EH (cell line): ENCODE measurements at places on chromosomes 2 and 18.
A peak's percentile ranks its signal among the peaks of the same experiment; 100 is the strongest.

DNA sequence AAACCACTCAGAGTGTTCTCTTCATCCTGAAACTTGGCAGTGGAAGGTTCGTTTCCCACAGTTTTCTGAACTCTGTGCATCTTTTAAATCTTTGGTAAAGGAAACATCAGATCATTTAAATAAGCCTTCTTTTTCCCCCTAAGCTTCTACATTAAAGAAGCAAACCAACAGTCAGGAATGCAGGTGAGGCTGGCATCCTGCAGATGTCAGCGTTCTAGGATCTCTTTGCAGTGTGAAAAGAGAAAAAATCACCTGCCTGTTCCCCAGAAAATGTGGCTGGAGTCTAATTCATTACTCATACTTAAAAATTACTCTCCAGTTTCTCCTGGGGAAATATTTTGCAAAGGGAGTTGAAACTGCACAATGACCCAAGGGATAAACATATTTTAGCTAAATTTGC lies 64.5 kb upstream of the ZCCHC2 start:
- DNase-seq, result no peak

- DNase-seq, result no peak
These were observed 100.8 kb downstream of the NOL10 start for GRCh38 chr2:10588931-10589330.

DNA sequence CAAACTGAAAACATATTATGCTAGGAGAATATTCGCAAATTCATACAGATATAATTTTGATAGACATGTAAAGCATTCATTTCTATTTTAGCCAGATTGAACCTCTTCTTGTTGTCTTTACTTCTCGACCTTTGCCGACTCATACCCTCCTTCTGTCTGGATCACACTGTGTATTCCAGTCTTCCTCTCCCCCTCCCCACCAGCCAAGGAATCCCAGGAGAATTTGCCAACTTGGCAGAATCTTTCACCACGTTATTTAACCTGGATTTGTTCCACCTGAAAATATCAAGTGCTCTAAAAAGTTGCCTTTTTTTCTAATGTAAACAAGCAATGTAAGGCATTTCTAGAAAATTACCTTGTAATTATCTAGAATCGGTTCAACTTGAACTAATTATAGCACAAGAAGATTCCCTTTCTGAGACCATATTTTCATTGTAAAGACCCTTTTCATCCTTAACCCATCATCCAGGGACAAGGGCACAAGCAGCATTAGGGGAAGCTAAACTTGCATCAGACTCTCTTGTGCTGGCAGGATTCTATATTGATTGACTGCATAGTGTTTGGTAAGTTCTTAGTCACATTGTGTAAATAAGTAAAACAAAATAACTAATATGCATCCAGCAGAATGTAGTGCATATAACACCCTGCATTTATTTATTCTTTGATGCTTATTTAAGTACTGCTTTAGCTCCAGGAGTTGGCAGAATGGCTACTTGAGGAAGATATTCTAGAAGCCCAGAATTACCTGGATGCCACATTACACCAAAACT lies 1328.7 kb upstream of the NXPH2 start:
- no peak for DNase-seq

DNA sequence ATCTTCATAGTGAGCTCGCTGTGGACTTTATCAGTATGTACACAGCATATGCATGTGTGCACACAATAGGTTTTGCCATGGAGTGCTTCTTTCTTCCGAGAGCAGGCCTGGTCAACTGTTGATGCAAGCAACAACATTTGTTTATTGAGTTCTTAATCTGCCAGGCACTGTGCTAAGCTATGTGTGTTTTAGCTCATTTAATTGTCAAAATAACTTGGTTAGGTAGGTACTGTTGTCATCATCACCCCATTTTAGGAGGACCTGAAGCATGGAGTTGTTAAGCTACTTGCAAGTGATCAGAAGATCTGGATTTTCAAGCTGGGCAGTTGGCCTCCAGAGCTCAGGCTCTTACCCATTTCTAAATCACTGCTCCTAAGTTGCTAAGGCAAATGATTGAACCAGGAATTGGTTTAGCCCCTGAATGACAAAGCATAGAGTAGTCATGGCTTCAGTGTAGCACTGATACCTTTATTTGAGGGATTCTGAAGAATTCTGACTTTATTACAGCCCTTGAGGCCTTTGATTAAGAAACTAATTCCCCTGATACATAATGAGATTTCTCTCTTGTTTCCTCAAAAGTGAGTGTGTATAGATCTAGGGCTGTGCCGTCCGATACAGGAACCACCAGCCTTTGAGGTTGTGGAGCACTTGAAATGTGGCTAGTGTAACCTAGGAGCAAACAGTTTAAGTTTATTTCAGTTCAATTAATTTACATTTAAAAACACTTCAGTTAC lies 132.9 kb downstream of the FMNL2 start:
- no peak for DNase-seq

DNA sequence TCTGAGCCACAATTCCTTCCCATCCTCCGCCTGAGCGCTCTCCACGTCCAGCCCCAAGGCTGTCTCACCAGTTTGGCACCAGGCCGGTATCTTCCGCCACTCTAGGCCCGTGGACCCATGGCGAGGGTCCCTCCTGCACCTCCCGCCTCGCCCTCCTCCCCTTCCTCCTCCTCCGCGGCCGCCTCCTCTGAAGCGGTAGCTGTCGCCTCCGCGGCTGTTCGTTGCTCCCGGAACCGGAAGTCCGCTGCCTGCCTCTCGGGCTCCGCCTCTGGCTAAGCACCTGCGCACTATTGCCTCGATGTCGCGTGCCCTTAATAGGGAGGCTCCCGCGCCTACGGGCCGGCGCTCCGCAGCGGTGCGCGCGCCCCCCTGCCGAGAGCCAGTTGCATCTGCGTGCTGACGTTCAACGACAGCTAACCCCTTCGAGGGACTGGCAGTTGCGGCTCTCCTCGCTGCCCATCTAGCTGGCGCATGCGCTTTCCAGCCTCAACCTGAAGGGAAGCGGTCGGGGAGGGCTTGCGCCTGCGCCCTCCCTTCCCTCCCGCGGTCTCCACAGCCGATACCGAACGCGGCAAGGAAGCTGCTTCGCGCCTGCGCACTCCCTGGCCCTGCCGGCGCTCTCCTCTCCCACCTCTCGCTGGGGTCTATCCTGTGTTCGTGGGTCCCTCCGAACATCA lies at the start of gene MBD1:
MBD1 (minus strand) TSS at position 229 of the 677 bp plus-strand sequence. CDS start 1,531 bp downstream, outside the sequence.
- peak; percentile 99 for DNase-seq

GRCh38 chr2:101619191-101619591 lies 78.3 kb upstream of the MAP4K4 start:
- no peak for DNase-seq

- DNase-seq, result peak; percentile 29
These were observed 63.3 kb downstream of the LIPG start for GRCh38 chr18:49625021-49625691.

DNA sequence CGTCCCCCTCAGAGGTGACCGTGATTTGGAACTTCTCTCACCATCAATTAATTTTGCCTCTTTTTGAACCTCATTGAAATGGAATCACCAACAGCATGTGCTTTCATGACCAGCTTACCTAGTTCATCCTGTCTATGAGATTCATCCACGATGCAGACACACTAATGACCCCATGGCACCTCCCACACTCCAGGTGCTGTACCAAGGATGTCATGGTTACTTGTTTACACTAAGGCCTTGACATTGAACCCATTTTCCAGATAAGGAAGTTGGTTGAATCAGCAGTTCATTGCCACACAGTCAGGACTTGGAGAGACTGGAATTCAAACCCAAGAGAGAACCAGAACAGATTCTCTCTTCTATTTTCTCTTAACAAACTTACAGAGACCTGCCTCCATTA lies 139.0 kb downstream of the ZFP36L2 start:
- DNase-seq, result no peak

GRCh38 chr2:123495241-123495640 lies 529.8 kb upstream of the CNTNAP5 start:
- DNase-seq, result no peak

GRCh38 chr2:25201265-25201664 lies 32.9 kb upstream of the POMC start:
- DNase-seq, result no peak

GRCh38 chr18:33440060-33441043 lies at the start of gene CCDC178:
TSS of gene CCDC178 (minus strand) at chr18:33440721. CDS start at chr18:33412088, 28,633 bp downstream.
- no peak for DNase-seq

DNA sequence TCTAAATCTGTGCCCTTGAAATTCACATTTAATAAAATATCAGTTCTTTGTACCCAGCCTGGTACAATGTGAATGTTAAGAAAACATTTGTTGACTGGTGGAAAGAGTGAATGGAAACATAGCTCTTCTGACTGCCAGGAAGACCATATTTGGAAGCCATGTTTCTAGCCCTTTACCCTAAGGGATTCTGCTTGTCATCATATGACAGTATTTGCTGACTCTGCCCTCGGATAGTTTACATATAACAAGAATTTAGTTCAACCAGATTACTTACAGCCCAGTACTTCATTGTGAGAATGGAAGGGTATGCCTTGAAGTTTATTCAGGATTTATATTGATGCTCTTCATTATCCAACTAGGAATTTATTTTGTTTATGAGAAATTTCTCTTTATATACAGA lies 13.8 kb upstream of the KCNS3 start:
- no peak for DNase-seq

DNA sequence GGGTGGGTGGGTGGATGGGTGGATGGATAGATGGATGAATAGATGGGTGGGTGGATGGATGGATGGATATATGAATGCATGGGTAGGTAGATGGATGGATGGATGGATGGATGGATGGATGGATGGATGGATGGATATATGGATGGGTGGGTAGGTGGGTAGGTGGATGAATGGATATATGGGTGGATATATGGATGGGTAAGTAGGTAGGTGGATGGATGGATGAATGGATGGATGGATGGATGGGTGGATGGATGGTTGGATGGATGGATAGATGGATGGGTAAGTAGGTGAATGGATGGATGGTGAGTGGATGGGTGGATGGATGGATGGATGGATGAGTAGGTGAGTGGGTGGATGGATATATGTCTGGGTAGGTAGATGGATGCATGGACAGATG lies 36.1 kb downstream of the MCFD2 start:
- no peak for DNase-seq

- no peak for DNase-seq
These were observed 841.6 kb upstream of the SLC39A10 start for GRCh38 chr2:194815475-194815874.

- no peak for DNase-seq
These were observed 559 bp downstream of the IMMT start for GRCh38 chr2:86194751-86195054.

GRCh38 chr2:211035548-211036185 lies 479.3 kb downstream of the CPS1 start:
- no peak for DNase-seq

DNA sequence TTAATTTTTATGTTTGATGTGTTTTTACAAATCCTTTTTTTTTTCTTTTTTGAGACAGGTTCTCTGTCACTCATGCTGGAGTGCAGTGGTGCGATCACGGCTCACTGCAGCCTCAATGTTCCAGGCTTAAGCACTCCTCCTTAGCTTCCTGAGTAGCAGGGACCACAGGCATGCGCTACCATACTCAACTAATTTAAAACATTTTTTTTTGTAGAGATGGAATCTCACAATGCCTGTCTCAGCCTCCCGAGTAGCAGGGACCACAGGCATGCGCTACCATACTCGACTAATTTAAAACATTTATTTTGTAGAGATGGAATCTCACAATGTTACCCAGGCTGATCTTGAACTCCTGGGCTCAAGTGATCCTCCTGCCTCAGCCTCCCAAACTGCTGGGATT lies 3.2 kb downstream of the NOTO start:
- DNase-seq, result peak; percentile 79

- DNase-seq, result peak; percentile 16
These were observed 331.1 kb downstream of the PLCL1 start for GRCh38 chr2:198135481-198135934.

- DNase-seq, result no peak
These were observed 85.9 kb downstream of the DCDC2C start for GRCh38 chr2:3789256-3789655.

DNA sequence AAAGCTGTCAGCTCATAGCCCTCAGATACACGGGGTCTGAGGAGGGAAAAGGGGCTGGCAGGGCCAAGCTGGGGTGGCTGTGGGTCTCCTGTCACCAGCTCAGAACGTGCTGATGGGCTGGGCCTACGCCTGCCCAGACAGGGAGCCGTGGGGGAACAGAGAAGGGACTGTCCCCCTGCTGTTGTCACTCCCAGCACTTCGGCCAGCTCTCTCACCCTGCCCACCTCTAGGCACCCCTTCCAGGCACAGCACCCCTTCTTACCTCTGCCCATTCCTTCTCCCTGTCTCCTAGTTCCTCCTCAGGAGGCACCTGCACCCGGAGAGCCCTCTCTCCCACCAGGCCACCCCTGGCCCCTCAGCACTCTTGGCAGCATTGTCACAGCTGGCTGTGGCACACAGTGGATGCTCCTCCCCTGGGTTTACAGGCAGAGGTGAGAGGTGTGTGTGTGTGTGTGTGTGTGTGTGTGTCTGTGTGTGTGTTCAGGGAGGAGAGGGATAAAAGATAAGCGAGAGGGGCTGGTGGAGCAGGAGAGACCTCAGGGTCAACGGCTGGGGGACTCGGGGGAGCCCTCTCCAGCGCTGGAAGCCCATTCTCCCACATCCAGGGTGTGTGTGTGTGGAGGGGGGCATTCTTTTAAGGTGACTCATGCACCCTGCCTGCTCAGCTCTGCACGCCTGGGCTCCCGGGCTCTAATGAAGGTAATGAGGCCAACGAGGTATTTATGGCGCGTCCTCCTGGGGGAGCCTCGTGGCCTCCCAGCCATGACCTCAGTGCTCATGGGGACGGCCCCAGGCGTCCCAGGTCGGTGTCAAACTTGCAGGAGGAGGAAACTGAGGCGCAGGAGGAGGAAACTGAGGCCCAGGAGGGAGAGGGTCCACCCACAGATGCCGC lies 66.1 kb upstream of the SMAD7 start:
- DNase-seq, result peak; percentile 94

GRCh38 chr2:15116830-15117229 lies 444.3 kb downstream of the NBAS start:
- DNase-seq, result no peak

GRCh38 chr2:4465671-4466070 lies 762.3 kb downstream of the DCDC2C start:
- DNase-seq, result no peak

DNA sequence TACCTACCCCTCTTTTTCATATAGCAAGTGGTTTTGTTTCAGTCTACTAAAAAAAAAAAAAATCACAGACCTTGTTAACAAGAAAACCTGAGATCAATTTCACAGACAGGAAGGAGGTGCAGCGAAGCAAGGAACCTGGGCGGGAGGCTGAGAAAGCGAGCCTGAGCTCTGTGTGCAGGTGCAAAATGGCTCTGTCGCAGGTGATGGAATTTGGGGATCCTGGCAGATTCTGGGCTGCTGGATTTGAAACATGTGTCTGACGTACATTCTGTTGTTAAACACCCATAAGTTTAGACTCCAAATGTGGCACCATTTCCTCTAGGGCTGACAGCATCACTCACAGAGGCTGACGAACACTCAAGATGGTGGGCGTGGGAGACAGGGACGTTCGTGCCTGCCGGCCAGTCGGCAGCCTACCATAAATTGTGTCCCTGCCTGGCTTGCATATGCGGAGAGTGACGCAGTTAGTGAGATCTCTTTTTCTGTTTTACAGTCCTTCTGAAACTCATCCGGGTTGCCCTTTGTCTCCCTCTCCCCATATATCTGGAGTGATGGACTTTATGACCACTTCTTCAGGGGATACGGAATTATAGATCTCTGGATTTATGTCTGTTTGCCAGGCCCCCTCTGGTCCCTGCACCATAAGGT lies 8.8 kb upstream of the DDX1 start:
- DNase-seq, result peak; percentile 9
